ENCODE measurements at places on chromosomes 7 and 10.

DNA sequence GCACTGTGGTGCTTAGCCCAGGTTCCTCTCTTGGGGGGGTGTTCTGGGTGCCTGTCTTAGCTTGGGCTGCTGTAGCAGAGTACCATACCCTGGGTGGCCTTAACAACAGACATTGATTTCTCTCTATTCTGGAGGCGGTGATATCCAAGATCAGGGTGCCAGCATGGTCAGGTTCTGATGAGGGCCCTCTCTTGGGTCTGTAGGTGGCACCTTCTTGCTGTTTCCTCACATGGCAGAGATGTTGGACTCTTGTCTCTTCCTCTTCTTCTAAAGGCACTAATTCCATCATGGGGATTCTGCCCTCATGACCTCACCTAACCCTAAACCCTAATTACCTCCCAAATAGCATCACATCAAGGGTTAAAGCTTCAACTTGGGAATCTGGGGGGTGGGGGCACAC lies 19.9 kb upstream of the CRHR2 start:
- no peak for DNase-seq

GRCh38 chr10:3832022-3832786 lies 47.2 kb upstream of the KLF6 start:
- DNase-seq = no peak

DNA sequence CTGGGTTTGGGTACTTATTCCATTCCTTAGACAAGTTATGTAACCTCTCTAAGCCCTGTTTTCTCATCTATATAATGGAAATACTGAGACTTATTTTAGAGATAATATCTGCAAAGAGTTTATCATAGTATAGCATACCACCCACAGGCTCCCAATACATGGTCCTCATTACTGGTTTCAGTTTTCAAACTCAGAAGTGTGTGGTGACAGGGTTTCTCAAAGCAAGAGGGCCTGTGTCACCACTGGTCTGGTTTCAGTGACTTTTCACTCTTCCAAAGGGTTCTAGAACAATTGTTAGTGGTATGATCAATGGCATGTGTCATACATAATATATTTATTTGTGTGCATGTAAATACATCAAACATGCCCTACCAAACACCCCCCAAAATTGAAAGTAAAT lies 89.2 kb upstream of the BMPER start:
- DNase-seq = no peak

GRCh38 chr10:27914888-27915287 lies 84.0 kb downstream of the ODAD2 start:
- DNase-seq = no peak

GRCh38 chr10:33240931-33241330 lies 93.5 kb downstream of the NRP1 start:
- no peak for DNase-seq

GRCh38 chr10:51239006-51239405 lies 164.7 kb downstream of the PRKG1 start:
- DNase-seq = no peak

- DNase-seq = no peak
Measured at GRCh38 chr10:9331583-9332008, 1277.1 kb downstream of the GATA3 start.

DNA sequence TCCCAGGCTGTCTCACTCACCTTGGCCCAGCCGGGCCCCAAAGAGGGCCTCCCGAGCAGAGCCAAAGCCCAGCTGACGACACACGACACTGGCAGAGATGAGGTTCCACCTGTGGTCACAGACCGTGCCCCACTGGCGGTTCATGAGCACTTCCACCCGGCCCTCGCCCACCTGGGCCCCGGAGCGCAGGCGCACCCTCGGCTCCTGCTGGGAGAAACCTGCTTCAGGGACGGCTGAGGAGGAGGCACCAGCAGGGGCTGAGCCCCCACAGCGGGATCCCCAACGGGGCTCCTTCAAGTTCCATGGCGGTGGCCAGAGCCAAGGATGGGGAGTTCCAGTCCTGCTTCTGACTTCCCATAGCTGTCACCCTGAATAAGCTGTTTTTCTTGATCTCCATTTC lies 10.0 kb downstream of the LOXL4 start:
- no peak for DNase-seq

- DNase-seq = no peak
Measured at GRCh38 chr7:46352004-46352954, 431.2 kb upstream of the IGFBP3 start.

DNA sequence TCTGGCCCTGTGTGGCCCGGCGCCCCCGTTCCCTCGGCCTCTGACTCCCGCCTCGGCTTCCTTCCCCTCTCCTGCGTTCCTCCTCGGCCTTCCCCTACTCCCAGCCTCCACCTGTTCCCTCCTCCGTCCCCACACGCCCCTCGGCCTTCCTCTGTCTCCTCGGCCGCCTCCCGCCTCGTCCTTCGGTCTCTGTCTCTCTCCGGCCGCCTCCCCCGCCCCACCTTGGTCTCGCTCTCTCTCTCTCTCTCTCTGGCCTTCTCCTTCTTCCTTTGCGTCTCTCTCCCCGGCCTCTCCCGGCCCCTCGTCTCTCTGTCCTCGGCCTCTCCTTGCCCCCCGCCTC lies 588 bp downstream of the GET4 start:
- no peak for DNase-seq

GRCh38 chr7:37031571-37032257 lies 307.4 kb upstream of the AOAH start:
- DNase-seq = peak; percentile 87

DNA sequence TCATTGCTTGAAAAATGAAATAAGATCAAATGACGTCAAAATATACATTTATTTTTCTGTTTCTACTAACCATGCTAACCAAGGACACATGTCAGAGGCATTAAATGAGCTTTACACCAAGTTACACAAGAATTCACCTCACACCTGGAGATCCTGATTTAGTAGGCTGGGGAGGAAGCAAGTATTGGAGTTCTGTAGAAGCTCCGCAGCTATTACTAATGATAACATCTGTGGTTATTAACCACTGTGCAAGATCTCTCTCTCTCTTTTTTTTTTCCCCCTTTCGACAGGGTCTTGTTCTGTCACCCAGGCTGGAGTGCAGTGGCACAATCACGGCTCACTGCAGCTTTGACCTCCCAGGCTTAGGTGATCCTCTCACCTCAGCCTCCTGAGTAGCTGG lies 104.0 kb downstream of the ZNF22 start:
- no peak for DNase-seq

DNA sequence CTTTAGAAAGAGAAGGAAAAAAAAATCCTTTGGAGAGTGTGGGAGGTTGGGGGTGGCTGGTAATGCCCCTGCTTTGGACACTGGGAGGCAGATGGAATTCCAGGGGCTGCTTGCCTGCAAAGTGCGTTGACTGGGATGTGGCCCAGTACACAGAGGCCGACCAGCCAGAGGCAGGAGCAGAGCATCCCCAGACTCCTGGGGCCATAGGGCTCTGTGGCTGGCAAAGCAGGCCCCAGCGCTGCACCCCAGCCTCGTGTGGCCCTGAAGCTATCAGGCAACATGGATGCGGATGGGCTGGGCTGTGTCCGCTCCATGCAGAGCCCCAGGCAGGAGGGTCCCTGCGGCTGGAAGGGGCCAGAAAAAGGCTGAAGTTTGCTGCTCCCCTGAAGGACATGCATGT lies 361.6 kb upstream of the FZD8 start:
- no peak for DNase-seq

- no peak for DNase-seq
Measured at GRCh38 chr7:106279425-106280197, 5.2 kb downstream of the NAMPT start.

All from dorsolateral prefrontal cortex (tissue), 122 donors.